ENCODE measurements at places on chromosomes 3 and 15.

- DNase-seq: no peak
Measured at GRCh38 chr3:127529346-127530188, 61.0 kb downstream of the TPRA1 start.

GRCh38 chr15:72888211-72888610, 104.7 kb upstream of the ADPGK start:
- no peak for DNase-seq

GRCh38 chr3:191680989-191681597, 220.1 kb downstream of the PYDC2 start:
- no peak for DNase-seq

DNA sequence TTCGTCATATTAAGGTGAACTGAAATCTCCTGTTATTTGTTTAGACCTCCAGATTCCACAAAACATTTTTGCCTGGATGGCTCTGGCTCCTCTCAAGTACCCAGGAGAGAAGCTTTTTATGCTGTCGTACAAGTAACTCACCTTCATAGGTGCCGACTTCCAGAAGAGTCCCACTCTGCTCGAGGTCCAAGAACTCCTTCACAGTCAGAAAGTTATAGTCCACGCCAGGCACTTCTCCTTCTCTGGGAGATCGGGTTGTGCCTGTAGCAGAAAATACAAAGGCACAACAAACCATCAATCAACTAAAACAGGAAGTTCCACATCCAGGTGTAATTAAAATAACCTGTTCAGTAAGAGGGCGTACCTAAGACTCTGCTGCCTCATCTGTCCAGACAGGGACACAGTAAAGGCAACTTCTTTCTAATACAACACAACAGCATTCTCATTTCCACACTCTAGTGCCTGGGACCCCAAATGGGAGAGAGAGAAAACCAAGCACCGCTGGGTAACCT, 545.3 kb downstream of the MAGI1 start:
- no peak for DNase-seq

DNA sequence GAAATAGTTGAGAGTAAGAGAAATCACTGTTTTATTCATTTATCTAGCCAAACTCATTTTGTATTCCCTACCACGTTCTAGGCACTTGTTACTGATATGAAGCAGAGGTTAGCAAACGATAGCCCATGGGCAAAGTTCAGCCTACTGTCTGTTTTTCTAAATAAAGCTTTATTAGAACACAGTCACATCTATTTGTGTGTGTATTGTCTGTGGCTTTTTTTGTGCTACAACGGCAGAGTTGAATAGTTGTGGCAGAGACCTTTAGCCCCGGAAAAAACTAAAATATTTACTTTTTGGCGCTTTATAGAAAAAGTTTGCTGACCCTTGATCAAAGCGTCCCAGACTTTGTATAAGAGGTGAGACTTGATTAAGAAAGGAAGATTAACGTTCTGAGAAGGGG, 289.1 kb upstream of the CFAP20DC start:
- DNase-seq: no peak

DNA sequence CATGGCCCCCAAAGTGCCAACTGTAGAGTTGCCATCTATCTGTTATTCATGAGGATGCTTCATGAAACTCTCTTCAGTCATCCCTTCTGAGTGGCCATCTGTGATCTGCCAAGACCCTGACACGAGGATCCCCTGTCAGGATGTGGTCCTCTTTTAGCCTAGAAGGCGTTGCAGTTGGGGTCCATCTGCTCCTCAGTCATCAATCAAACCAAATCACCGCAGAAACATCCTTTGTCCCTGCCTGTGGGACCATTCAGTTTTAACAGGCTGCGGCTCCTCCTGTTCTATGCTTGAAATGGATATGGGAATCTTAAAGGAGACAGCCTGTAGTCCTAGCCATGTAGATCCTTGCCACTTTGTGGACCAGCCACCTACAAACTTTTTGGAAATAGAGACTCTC, 5.9 kb upstream of the RPS27L start:
- DNase-seq: no peak

DNA sequence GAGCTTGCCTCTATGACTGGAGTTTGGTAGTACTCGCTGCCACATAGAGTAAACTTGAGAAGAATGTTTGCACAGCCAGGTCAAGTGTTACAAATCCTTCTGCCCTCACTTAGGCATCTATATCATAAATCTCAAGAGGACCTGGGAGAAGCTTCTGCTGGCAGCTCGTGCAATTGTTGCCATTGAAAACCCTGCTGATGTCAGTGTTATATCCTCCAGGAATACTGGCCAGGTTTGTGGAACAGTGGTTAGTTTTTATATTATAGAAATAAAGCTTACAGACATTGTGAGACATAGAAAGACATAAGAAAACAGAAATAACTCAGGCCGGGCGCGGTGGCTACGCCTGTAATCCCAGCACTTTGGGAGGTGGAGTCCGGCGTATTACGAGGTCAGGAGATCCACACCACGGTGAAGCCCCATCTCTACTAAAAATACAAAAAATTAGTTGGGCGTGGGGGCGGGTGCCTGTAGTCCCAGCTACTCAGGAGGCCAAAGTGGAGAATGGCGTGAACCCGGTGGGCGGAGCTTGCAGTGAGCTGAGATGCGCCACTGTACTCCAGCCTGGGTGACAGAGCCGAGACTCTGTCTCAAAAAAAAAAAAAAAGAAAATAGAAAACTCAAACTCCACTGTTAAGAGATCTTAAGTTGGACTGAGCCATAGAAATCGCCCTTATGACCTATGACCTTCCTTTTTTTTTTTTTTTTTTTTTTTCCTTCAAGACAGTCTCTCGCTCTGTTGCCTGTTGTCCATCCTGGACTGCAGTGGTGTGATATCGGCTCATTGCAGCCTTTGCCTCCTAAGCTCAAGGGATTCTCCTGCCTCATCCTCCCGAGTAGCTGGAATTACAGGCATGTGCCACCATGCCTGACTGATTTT, 2.2 kb downstream of the RPSA start:
- no peak for DNase-seq

DNA sequence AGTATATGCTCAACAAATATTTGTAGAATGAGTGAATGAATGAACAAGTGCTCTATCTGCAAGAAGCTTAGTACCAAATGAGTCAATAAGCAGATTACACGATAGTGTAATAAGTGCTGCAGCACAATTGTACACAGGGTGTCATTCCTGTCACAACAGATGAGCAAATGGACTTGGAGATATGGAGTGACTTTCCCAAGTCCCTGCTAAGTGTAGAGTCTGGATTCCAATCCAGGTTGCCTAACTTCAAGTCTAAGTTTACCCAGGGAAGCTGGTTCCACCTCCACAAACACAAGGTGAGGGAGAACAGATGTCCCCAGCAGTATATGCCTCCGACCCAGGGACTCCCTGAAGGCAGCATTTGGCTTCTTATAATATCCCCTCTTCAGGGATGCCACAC, 77.7 kb upstream of the RAD18 start:
- DNase-seq: no peak

GRCh38 chr15:62059816-62060112, 483 bp downstream of the VPS13C start:
- peak; percentile 28 for DNase-seq

DNA sequence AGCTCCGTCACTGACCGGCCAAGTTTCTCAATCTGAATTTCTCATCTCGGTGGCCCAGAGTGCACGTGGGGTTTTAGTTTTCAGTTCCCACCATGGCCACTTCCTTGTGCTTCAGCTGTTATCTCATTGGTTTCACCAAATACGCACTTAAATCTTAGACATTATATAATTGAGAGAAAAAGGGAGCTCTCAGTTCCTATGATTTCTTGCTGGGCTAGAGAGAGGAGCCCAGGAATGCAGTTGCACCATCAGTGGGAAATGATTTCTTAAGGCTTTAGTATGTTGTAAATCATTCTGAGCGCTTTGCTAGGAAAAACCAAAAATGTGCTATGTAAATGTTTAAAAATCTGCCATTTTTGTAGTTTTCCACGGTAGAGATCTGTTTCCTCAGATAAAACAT, 53.2 kb downstream of the OXNAD1 start:
- DNase-seq: no peak

GRCh38 chr3:19931180-19931692, 2.8 kb downstream of the EFHB start:
- no peak for DNase-seq

DNA sequence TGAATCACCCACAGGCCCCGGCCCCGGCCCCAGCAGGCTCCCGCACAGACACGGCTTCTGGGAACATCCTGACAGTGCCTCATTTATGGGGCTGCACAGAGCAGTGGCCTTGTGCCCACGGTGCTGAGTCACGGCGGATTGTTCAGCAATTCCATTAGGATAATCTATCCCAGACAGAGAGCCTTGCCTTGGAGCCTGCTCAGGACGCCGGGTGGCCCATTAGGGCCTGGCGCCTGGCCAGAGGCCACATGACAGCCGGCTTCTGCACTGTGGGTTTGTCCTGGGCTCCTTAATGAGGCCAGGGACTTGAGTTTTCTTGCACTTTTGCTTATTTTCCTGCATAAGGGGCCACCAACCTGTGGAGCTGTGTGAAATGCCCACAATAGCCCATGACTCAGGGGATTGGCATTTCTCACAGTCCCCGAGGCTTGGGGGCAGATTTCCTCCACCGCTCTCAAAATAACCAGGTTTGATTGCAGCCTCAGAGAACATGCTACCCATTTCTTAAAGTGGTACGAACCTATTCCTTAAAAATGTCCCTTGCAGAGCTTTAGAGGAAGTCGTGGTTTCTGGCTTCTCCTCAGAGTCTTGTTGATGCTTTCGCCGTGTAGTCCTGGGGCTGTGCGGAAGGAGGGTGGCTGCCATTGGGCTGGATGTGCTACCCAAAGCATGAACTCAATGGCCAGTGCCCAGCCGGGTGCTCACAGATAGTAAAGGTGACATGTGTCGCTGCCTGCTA, 19.0 kb downstream of the SYNM start:
- no peak for DNase-seq

DNA sequence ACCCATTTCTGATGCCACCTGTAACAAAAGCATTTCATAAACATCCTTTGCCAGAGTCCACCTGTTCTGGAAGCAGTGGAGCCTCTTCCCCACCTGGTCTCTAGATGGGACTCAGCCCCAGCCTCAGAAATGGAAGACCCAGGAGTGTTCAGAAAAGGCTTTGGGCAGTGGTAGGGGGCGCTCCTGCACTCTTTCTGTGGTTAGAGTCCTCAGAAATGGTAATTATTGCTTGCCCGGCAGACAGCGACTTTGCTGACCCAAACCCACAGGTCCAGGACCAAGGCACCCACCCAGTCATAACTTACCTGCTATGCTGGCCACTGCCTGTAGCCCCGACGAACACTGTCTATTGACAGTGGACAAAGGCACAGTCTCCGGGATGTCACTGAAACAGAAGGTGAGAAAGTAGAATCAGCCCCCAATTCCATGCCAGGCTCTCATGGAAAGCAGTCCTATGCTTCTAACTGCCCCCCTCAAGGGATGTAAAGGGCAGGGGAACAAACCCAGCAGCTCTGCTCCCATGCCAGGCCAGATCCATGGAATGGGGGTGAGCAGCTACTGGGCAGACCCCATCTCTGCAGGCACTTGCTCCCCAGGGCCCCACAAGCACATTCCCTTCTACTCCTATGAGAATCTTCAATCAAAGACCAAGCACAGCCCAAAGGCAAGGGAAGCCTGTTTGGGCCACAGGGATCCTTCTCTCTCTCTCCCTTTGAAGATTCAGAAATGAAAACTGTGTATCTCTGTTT, 5.1 kb downstream of the ACAA1 start:
- no peak for DNase-seq

DNA sequence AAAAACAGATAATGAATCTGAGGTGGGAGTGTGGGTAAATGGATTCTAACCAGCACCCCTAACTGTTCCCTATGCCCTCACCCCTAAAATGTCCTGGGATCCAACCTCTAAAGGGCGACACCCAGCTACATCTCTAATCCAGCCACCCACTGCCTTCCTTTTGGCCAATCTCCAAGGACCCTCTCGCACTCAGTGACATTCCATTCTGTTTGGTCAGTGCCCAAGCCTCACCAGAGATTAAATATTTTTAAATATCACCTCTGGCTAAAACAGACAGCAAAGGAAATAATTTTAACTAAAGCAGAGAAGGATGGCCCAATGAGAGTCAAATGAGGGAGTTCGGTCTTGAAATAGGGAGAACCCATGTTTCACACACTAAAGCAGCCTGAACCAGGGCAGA, 19.9 kb upstream of the SCN10A start:
- no peak for DNase-seq

GRCh38 chr15:40466426-40467260, 4.1 kb upstream of the CHST14 start:
- DNase-seq: no peak

- DNase-seq: no peak
Measured at GRCh38 chr15:57962887-57963286, 102.6 kb downstream of the ALDH1A2 start.

DNA sequence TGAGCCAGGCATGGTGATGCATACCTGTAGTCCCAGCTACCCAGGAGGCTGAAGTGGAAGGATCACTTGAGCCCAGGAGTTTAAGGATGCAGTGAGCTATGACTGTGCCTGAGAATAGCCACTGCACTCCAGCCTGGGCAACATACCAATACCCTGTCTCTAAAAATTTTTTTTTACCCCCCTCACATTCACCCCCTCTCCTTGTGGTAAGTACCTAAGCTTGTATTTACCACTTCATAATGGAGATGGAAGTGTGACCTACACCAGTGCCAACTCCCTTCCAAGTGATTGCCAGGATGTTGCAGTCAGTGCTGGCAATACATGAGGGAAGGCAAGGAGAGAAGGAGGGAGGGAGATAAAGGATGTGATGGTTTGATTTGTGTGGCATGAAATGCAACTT, 84.2 kb downstream of the LRRC28 start:
- DNase-seq: no peak

- DNase-seq: no peak
Measured at GRCh38 chr3:59446775-59447465, 397.1 kb upstream of the CFAP20DC start.

Measured in stimulated activated CD8-positive, alpha-beta memory T cell treated with anti-CD3 and anti-CD28 coated beads, Interleukin-7, amount 100 ng/mL, for 24 hours (primary cell).